A549 (cell line): ENCODE measurements at places on chromosomes 6 and 20. TPM values are rescaled to one million over a fixed set of nuclear protein-coding genes. Genes with fewer than 3 reads are reported as not detected.

SOX4 gene
- 17.5 to 31.0 TPM (median 30.8 TPM) in 3 replicates for polyA plus RNA-seq

CLPSL1 gene
- not detected in 3 replicates for polyA plus RNA-seq

CST11 gene
- not detected in 3 replicates for polyA plus RNA-seq

ID4 gene
- polyA plus RNA-seq, result 1.4 to 6.1 TPM (median 4.7 TPM) in 3 replicates

FKBP1C gene
- 0.38 to 1.2 TPM (median 0.62 TPM) in 3 replicates for polyA plus RNA-seq

DNA sequence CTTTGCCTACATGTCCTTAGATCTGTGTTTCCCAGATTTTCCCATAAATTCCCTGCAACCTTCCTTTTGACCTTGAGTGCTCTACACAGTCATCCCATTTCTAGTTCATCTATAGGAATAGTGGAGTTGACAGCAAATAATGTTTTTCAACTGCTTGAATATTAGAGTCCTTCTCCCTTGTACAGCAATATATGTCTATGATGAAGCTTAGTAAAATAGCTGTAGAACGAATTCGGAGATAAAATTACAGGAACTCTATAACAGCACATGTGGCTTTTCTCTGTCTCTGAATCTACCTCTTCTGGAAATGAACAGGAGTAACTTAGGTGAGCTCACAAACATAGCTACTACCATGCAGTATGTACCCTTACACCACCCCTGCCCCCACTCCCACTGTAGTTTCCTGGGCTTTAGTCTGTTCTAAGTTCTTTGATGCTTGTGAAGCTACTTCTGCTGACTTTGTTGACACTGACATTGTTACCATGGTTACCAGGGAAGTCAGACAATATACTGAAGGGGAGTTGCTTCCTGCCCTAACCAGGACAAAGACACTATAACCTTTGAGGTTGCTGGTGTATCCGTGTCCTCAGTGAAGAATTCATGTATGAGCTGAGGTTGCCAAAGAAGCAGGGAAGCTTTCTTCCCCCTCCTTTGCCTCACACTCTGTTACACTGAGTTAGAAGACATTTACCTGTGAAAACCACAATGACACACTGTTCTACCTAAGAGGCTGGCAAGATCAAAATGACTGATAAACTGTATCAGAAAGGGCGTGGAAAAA is 35.8 kb upstream of the SHLD1 start:
- DNase-seq, result no peak

- DNase-seq, result peak; percentile 39
Observed at GRCh38 chr6:169326067-169326799, 72.6 kb upstream of the THBS2 start.

GRCh38 chr6:105459049-105459448 is 56.2 kb upstream of the PREP start:
- DNase-seq, result no peak

- DNase-seq, result no peak
Observed at GRCh38 chr6:2656460-2657079, 94.2 kb downstream of the MYLK4 start.

GRCh38 chr6:47016909-47017308 is 25.2 kb downstream of the ADGRF1 start:
- DNase-seq, result no peak
